ENCODE measurements at places on chromosomes 2 and 18.

DNA sequence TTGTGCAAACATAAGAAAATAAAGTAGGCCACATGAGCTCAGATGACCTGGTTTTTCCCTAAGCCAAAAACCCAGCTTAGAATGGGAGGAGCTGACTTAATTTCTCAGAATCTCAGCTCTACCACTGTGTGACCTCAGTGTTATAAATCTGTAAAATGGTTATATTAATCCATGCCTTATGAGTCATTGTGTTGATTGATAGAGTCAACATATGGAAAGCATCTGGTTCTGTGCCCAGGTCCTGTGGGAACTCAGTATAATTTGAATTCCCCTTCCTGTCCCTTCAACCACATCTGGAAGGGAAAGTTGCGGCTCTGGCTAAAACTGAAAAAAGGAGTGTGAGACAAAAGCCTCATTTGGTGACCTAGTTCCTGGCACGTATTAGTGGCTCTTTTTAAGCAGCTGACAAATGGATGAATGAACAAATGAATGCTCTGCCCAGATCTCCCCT is 25.7 kb downstream of the TMEM177 start:
- ATAC-seq = peak; percentile 39

DNA sequence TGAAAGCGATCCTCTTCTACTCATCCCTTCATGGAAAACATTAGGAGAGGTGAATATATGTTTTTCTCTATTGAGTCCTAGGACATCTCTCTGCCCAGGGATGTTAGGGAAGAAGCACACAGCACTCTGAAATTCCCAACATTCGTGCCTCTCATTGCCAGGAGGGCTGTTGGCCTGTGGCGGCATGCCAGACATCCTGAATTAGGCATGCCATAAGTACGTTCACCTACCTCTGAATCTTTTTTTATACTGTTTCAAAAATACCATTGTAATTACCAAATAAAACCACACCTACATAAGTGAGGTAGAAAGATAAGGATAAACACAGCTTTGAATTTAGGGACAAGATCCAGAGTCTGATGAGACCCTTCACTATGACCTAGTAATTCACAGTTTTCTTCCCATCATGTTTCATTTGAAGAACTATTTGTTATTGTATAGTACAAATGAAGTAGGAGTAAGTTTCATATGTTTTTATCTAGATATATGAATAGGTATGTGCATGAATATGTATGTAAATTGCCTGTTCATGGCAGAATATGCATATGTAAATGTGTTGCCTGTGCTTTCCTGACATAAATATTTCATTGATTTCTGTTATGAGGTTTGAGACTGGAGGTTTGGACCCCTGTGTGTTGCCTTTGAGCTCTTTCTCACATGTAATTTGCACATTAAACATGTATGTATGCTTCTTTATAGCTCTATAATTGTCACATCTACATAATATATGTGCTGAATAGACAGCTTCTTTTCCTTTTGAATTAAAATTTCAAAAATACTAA is 66.6 kb upstream of the STAM2 start:
- no peak for ATAC-seq

DNA sequence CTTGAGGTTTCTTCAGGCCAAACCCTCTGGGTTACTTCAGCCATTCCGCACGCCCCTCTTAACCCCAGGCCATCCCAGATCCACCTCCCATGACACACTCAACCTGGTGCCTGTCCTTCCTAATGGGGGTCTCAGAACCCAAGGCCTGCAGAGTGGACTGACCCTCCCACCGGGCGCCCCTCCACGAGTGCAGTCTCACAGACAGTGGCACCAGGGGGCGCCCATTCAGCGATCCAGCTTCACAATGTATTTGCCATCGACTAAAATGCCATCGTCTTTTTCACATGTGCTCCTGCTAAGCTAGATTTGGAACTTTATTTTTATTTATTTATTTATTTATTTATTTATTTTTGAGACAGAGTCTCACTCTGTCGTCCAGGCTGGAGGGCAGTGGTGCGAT is 38.5 kb downstream of the INPP5D start:
- no peak for ATAC-seq

GRCh38 chr18:24683925-24684324 is 223.5 kb downstream of the HRH4 start:
- ATAC-seq = no peak

DNA sequence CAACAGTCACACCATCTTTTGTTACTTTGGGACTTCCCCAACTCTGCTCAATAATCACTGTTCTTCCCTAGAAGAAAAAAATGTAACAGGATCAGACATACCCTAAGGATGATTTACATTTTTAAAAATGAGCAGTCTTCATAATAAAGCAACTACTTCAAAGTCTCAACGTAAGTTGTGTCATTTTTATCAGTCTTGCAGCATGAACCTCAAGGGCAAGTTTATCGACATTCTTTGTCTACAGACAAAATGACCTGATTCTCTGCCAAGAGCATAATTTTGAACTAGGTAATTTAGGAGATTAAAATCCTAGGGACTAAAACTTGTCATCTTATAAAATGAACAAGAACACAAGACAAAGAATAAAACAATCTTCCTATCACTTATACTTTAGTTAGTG is 2.3 kb downstream of the HSPD1 start:
- ATAC-seq = no peak

- no peak for ATAC-seq
These were observed 106.6 kb downstream of the MAPK4 start for GRCh38 chr18:50666536-50666935.

DNA sequence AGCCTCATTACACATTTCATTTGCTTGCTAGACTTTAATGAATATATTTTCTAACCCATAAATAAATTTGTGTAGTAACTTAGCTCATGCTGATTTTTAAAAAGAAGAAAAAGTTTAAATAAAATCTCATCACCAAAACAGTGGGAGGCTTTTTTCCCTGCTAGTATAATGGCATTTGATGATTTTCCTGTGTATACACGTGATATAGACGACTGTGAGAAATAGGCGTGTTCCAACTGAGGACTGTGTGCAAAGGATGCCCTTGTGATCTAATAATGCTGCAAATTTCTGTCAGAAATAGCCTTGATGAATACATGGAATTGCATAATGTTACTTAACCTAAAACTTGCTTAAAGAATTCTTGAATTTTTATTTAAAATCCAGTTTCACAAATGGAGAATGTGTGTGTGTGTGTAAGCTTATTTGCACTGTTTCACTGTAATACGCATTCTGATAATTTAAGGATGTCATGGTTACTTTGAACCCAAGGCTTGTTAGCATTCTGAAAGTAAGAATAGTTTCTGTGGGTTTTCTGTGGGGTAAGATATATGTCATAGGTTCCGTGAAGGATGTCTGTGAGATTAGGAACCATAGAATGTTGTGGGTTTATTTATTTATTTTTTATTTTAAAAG is 178.0 kb downstream of the DLGAP1 start:
- ATAC-seq = no peak

DNA sequence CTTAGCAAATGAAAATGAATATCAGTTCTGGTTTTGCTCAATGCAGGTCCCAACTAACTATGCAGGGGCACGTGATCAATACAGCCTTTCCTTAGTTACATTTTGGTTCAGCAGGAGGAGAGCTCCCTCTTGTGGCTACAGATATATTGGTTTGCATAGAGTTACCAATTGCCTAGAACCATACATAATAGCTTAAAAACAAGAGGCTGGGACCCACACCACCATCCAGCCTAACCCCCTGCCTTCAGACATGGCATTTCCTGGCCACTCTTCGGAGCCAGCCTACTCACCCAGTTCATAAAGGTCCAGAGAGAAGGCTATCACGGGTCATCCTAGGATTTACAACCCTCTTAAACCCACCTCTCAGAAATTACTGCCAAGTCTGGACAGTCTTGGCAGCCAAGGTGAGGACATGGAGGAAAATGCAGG is 10.5 kb downstream of the CCDC93 start:
- ATAC-seq = peak; percentile 90

DNA sequence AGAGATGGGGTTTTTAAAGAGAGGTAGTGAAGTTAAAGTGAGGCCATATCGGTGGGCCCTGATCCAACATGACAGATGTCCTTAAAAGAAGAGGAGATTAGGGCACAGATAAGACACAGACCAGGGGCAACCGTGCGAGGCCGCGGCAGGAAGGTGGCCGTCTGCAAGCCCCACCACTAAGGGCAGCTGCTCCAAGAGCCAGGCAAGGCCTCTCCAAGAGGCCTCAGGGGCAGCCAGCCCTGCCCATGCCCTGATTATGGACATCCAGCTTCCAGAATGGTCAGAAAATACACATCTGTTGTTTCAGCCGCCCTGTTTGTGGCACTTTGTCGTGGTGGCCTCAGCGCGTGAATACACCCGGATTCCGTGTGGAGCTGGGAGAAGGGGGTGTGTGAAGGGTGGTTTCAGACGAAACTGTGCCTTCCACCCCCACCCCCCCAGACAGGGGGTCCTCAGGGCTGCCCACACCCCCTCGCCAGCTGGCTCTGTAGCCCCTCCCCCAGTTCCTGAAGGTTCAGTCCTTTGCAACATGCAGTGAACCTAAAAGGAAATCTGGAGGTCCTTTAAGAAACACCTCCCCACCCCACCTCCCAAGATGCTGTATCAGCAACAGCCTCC is 74.1 kb upstream of the SMAD7 start:
- no peak for ATAC-seq

- ATAC-seq = no peak
These were observed 13.5 kb upstream of the DARS1 start for GRCh38 chr2:135998879-135999278.

GRCh38 chr2:232802091-232802490 is 25.7 kb upstream of the KCNJ13 start:
- no peak for ATAC-seq

All from esophagus mucosa (tissue), 1 donor.